IMR-90 (cell line): ENCODE measurements at places on chromosomes 13 and 19. TPM values are rescaled to one million over a fixed set of nuclear protein-coding genes. Genes with fewer than 3 reads are reported as not detected.

The ZNF813 gene
- 0.40 and 0.82 TPM in 2 replicates for polyA plus RNA-seq

The AMER2 gene
- not detected in 2 replicates for polyA plus RNA-seq

The TEX29 gene
- polyA plus RNA-seq = 0.29 and 0.46 TPM in 2 replicates

The CCDC8 gene
- 8.9 and 9.3 TPM in 2 replicates for polyA plus RNA-seq

The ANO8 gene
- polyA plus RNA-seq = 5.3 and 5.6 TPM in 2 replicates

The FCAR gene
- not detected in 2 replicates for polyA plus RNA-seq

The PRR12 gene
- 4.0 and 4.1 TPM in 2 replicates for polyA plus RNA-seq

The SULT2B1 gene
- polyA plus RNA-seq = 0.09 TPM in 1 of 2 replicates, not detected in the other
